ENCODE measurements at places on chromosomes 11 and 22.

GRCh38 chr11:99257131-99257530 lies 236.4 kb downstream of the CNTN5 start:
- DNase-seq, result no peak

- DNase-seq, result no peak
Observed at GRCh38 chr11:127338380-127339259, 338.1 kb upstream of the KIRREL3 start.

DNA sequence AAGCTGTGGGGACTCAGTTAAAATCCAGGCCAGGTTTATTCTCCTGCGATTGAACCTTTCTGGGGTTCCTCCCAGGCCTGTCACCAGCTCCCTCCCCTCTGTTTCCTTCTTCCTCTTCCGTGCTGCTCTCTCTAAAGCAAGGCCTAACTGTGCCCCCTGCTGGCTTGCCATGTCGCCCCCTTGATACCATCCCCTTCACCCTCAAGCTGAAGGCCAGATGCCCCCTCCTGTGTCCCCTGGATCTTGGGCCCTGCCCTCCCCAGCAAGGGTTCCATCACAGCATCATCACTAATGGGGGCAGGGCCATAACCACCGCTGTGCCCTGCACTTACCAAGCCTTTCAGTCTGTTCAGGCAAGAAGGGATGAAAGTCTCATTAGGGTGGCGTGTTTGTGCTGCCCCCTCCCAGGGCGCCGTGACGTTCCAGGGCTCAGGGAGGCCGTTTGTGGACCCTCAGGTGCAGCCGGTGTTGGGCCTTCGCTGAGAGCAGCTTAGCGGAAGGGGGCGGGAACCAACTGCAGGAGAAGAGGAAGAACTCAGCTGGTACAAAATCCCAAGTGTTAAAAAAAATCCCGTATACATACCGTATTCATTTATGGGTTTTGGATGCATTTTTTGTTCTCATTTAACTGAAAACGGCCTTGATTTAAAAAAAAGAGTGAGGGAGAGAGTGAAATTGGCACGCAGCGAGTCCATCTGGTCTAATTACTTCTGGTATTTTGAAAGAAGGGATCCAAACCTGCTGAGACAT lies 69.9 kb downstream of the MPPED1 start:
- no peak for DNase-seq

DNA sequence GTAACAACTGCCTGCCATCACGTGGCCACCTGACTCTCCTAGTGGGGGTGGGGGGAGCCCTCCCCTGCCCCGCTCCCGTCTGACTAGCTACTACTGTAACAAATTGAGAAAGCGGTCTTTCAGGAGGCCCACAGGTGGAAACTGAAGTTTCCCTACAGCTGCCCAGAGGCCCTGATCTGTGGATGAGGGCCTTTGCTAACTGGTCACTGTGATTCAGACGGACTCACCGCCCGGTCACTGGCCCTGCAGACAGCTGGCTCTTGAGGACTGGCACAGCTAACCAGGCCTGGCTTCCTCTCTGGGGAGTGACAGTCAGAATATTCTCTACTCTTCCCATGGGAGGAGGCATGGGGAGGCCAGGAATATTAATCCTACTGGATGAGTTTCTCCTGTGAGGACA lies 116.8 kb downstream of the ARHGAP8 start:
- no peak for DNase-seq

DNA sequence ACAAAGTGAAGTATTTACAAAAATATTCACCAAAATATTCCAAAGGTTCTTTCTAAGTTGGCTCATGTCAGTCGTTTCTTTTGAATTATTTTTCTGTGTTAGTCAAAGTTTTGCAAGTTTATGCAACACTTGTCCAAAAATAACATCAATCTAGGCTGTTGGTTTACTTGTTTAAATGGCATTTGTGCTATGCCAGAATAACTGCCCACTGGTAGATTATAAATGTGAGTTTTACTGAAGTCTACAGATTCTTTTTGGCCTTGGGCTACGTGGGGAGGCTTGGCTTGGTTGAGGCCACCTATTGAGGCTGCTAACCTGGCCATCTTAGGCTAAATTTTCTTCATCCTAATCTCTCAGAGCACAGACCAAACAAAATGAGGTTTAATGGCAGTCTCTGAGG lies 1091.9 kb upstream of the RAG2 start:
- DNase-seq, result no peak

- DNase-seq, result no peak
Observed at GRCh38 chr22:23219822-23220484, 39.6 kb downstream of the BCR start.

GRCh38 chr22:29623553-29624169 lies 20.2 kb downstream of the NF2 start:
- DNase-seq, result no peak

DNA sequence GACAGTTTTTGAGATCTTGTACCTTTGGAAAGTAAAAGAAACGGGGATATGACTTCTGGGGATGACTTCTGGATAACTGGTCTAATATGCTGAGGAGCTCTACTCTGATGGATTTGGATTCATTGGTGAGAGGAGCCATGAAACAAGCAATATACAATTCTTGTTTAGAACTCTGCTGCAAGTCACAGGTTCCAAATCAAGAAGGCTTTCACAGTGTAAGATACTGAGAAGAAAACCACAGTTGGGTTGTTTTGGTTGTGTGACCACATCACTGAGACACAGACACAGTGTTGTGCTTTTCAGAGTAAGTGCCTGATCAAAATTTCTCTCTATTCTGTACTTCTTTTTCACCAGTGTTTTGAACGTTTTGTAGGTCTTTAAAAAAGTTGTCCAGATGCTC lies 13.1 kb upstream of the UCP2 start:
- no peak for DNase-seq

DNA sequence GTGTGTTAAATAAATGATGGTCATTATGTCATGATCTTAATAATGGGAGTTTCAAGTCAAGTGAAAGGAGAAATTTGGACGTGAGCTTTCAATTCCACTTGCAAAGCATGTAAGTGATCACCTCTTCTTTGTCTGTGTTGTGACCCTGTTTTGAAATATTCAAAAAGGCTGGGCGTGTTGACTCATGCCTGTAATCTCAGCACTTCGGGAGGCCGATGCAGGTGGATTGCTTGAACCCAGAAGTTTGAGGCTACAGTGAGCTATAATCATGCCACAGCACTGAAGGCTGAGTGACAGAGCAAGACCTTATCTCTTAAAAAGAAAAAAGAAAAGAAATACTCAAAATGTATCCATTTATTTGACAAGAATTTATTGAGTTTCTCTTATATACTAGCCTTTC lies 32.9 kb upstream of the EED start:
- no peak for DNase-seq

DNA sequence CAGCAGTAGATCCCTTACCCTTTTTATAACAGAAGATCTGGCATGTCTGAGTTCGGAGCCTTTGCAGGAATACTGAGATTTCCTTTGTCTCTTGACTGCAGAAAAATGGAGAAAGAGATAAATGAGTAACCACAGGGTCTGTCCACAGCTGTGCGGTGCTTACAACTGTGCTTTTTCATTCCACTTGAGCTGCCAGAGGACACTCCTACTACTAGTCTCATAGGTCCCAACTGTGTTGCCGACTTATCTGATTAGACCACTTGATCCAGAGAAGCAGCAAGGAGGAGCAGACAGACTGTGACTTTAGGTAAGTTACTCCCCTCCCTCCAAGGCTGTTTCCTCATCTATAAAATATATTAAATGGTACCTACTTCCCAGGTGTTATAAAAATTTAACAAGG lies 17.5 kb downstream of the FAM227A start:
- no peak for DNase-seq

GRCh38 chr11:10892250-10892649 lies 34.4 kb upstream of the ZBED5 start:
- DNase-seq, result no peak

- no peak for DNase-seq
Observed at GRCh38 chr11:11845071-11845470, 3.3 kb downstream of the USP47 start.

DNA sequence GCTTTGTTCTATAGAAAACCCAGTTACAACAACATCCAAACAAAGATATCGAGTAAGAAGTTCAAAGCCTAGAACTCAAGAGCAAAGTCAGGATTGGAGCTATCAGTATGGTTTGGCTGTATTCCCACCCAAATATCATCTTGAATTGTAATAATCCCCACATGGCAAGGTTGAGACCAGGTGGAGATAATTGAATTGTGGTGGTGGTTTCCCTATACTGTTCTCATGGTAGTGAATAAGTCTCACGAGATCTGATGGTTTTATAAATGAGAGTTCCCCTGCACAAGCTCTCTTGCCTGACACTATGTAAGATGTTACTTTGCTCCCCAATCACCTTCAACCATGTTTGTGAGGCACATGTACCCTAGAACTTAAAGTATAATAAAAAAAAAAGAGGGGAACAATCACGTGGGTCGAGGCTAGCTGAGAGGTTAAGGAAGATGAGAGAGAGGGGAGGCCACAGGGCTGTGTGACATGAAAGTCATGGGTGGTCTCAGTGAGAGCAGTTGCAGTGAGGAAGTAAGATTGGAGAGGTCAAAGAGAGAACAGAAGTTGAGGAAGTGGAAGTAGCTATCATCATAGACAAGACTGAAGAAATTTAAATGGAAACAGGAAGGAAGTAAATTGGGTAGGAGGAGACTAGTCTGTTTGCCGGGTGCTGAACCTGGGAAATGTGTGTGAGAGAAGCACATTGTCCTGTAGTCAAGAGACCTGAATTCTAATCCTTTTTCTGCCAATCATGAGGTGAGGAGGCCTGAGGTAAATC lies 80.1 kb upstream of the CD44 start:
- DNase-seq, result no peak

DNA sequence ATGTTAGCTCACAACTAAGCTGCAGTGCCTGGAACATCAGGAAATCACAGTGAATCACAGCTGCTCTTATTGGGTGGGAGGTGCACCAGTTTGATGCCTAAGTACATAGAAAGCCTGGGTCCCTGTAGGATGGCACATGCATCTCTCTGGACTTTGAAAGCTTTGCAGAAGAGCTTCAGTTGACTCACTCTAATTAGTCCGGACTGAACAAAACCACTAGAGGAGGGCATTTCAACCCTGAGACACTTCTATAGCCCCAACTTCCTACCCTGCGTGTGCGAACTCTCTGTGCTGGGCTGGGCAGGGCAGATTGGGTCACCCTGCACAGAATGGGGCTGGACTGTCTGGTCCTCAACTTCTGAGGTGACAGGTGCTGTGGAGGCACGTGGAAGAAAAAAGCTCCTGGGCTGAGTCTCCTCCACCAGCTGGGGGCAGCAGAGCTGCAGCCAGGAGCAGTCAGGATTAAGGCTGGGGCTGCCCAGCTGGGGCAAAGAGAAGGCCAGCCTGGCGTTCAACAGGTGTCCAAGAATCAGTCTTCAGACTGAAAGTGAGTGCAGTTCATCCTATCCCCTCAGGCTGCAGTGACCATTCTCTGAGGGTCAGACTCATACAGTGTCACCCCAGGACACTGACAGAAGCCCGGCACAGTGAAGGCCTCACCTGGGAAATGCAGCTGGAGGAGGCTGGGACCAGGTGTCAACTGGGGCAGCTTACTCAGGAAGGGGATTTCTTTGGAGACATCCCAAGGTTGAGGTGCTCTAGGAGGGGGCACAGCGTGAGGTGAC lies 22.1 kb downstream of the GGTLC2 start:
- no peak for DNase-seq

DNA sequence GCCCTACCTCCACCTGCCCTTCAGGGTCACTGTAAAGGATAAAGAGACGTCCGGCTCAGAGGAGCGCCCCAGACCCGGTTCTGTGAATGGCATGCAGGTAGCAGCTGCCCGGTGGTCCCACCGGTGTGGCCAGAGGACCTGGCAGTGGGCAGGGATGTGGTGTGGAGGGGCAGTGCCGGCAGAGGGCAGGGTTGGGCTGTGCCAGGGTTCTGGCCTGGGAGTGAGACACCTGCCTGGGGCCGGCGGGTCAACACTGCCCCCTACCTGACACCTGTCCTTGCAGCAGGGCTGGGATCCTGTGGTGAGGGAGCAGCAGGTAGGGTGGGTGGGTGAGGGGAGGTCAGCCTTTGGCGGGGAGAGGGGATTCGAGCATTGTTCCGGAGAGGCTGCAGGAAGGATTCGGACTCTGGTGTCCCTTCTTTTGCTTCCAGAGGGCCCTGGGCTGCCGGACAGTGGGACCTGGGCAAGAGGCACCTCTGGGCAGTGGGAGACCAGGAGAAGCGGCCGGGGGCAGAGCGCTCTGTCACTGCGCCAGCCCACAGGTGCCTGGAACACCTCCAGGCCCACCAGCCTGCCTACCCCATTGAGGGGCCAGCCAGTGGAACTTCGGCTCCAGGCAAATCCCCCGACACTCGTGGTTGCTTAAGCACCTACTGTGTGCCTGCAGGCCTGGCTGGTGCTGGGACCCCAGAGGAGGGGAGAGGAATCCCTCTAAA lies 1.6 kb upstream of the PHLDA2 start:
- no peak for DNase-seq

- no peak for DNase-seq
Observed at GRCh38 chr22:16781074-16781763, 44.0 kb downstream of the XKR3 start.

DNA sequence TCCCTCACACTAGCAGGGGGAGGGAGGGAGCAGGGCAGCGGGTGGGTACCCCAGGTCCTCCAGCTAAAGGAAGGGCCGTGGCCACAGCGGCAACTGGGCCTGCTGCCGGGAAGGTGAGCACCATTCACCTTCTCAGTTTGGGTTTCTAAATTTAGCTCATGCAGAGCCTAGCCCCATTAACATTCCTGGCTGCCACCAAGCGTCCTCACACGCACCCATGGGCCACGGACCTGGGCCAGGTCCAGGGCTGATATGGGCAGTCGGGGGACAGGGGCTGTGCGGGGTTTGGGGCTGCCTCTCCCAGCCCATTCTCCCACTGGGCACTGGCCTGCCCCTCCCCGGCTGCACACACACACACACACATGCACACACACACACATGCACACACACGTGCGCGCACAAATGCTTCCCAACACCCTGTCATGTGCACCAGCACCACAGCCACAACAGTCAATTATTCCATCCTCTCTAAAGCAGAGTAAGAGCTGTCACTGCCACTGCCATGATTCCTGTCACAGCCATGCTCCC lies 28.7 kb downstream of the SYT7 start:
- DNase-seq, result no peak

DNA sequence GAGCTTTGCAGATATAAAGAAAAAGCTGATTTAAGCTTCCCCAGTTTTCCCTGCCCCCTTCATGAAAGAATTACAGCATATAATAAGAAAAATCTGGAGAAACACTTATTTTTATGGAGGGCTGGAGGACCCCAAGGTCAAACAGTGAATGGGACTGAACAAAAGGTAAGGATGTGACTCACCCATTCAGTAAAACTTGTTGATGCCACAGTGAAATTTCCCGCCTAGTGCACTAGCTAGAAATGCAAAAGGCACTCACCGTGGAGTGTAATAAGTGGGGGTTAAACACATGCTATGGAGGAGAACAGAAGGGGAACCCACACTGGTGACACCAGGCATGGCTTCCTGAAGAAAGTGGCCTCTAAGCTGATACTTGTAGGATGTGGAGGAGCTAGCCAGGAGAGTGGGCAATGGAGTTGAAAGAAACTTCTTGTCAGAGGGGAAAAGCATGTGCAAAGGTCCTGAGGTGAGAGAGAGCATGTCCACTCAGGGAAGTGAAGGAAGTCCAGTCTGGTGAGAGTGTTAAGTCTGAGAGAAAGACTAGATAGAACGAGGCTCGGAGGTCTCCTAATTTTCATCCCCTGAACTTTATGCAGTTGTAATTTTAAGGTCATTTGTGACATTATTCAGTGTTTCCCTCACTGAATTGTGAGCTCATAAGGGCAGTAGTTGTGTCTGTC lies 77.1 kb downstream of the MIAT start:
- no peak for DNase-seq

All from hepatic stellate cell (primary cell).